ENCODE measurements at places on chromosomes 3 and 15.

GRCh38 chr3:174533286-174533685, 325.8 kb upstream of the NAALADL2 start:
- no peak for DNase-seq

GRCh38 chr15:74643665-74644204, 28.1 kb downstream of the CLK3 start:
- no peak for DNase-seq

DNA sequence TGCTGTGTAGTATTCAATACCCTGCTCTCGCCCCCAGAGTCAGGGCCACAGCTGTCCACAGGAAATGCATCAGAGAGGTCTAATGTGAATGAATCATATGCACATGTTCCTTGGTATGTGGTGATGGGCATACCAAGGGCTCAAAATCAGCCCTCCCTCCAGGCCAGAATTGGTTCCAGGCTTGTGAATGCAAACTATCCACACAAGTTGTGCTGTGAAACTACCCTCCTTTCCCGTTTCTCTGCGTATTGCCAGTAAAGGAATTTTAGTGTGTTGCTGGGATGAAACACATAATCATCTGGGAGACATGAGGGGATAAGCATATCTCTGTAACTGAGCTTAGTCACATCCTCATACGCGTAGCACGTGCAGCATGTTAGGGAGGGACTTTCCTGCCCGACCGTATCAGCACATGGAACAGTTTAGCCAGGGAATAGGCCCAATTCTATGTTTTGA, 9.2 kb upstream of the MME start:
- DNase-seq, result no peak

DNA sequence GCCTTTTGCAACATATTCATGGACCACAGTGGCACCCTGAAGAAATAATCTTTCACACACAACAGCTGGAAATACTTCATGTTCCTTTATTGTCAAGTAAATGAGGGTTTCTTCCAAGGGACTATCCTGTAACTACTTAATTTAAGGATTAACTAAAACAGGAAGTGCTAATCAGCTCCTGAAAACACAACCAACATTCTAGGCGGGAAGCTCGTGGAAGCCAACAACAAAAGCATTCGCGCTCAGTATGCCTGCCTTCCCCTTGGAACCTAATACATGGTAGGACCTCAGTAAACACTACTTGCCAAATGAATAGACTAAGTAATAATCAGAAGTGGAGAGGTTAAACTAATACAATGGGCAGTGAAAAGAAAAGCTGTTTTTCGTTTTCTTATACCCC, 300.9 kb downstream of the RORA start:
- DNase-seq, result no peak

DNA sequence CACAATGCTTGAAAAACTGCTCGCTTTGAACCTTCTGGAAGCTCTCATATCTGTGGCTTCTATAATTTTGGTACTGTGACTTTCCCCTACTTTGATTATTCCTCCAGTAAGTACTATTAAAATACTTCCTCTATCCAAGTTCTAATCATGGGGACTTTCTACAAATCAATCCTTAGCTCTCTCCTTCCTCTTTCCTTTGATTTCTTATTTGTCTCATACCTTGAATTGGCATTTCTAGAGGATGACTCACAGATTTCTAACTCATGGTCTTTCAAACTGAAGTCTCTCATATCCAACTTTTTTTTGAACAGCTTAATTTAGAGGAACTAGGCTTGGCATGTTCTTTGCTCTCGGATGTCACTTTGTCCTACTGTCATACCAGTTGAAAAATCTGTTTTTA, 241.8 kb downstream of the TBC1D5 start:
- DNase-seq, result no peak

DNA sequence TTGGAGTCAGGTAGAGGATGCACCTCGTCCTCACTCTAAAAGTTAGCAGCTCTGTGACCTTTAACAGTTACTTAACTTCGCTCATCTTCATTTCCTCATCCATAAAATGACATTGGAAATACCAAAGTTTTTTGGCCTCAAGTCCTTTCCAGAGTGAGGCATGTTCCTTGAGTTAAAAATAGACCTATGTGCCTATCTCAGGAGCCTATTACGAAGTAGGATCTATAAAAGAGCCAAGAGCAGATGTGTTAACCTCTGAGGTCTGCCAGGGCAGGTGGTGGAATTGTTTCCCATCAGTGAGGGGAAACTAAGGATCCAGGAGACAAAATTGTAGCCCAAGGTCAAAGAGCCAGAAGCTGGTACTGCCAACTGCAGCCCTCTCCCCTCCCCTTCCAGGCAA, 120.4 kb upstream of the EIF1B start:
- no peak for DNase-seq

- DNase-seq, result no peak
Observed at GRCh38 chr15:89483079-89483478, 13.3 kb downstream of the RHCG start.

GRCh38 chr15:87724330-87724729, 532.2 kb downstream of the NTRK3 start:
- no peak for DNase-seq

- DNase-seq, result no peak
Observed at GRCh38 chr15:38252481-38253350, at the start of gene SPRED1. SPRED1 (plus strand) TSS chr15:38252836; CDS start chr15:38253186, 350 bp downstream.

DNA sequence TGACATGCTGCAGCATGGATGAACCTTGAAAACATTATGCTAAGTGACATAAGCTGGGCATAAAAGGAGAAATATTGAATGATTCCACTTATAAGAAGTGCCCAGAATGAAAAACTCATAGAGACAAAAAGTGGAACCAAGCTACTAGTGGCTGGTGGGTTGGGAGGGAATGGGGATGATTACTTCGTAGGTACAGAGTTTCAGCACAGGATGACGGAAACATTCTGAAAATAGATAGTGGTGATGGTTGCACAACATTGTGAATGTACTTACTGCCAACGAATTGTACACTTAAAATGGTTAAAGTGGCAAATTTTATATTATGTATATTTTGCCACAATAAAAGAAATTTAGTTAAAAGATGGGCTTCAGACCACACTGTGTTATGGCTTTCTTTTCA, 93.6 kb downstream of the RPLP1 start:
- DNase-seq, result no peak

DNA sequence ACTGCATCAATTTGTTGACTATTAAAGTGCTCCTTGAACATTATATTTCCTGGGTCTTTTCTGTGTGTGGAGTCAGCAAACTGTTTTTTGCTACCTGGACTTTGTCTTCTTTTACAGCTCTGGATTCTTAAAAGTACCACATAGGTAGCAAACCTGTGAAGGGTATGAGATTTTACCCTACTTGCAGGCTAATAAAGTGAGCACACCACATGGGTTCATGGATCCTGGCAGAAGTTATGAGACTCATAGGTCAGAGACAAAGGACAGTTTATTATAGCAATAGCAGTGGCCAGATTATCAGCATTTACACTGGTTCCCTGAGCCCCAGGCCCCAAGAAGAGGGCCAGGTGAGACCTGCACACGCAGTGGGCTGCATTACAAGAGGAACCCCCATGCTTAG, 8.0 kb upstream of the SACM1L start:
- DNase-seq, result no peak

DNA sequence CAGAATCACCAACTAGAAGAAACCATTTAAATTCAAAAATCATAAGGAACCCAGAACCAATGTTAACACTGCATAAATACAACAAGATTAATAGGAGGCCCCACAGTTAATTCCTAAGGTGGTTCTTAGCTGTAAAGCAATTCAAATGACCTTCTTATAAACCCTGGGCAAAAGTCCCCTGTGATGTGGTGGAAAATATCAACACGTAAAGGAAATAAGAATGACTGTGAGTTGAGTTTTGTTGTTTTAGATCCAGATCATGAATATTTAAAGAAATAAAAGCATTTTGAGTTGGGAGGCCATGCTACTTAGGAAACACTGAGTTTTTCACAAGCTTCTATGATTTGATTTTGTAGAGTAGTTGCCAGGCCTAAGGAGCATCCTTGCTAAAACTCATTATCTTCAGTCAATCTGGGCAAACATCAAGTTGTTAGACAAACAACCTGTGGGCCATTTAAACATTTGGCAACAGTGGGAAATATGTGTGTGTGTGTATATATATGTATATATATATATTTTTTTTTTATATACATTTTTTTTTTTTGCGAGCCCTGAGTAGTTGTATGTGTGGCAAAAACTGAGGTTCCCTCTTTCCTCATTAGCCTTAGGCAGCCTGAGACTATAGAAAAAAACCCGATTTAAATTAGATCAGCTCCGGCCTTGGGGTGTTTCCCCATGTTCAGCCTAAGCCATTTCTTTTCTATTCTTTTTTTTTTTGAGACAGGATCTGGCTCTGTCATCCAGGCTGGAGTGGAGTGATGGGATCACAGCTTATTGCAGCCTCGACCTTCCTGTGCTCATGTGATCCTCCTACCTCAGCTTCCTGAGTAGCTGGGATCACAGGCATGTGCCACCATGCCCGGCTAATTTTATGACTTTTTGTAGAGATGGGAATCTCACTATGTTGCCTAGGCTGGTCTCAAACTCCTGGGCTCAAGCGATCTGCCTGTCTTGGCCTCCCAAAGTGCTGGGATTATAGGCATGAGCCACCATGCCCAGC, 8.0 kb upstream of the PXK start:
- DNase-seq, result no peak

DNA sequence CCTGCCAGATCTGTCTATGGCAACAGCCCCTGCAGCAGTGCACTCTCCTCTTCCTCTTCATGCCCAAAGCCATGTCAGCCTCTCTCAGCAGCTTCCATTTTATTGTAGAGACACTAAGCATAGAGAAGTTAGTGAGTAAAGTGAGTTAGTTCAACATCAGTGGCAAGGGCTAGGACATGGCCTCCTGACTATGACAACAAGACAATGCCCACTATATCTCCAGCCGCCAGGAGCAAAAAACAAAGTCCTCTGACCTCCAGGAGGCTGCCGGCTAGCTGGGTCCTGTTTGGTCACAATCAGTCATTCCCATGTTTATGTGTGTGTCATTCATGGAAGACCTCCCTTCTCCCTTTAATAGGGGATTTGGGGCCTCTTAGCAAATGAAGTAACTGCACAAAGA, 14.9 kb downstream of the NR1I2 start:
- no peak for DNase-seq

DNA sequence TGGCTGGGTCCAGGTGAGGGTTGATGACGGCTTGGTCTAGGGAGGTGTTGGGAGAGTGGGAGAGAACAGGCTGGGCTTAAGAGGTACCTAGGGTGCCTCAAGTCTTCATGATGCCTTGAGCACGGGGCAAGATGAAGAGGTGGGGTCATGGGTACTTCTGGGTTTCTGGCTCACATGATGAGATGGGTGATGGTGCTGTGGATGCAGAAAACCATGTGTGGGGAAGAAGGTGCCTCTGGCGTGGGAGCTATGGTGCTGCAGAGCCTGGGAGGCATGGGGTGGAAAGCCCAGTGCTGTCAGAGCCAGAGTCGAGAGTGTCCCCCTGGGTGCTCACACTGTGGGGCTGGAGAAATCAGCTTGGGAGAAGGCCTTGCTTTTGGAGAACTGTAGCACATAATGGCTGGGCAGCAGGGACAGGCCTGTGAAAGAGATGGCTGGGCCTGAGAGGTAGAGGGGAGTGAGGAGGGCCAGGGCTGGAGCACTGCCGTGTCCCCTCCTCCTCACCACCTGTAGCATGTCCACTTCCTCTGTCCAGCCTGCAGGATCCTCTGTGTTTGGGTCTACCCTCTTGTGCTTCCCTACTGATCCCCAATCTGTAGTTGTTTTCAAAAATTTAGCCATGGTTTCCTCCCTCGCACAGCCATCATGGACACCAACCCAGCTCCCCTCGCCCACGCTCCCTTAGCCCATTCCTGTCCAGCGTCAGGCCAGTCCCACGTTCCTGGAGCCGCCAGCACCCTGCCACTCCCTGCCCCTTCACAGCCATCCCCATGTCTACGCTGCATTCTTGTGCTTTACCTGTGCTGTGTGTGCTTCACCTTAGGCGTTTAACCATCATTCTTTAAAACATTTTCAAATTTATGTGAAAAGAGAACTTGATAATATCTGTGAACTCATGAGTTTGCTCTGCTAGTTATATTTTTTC, 132.0 kb downstream of the EEFSEC start:
- DNase-seq, result no peak

DNA sequence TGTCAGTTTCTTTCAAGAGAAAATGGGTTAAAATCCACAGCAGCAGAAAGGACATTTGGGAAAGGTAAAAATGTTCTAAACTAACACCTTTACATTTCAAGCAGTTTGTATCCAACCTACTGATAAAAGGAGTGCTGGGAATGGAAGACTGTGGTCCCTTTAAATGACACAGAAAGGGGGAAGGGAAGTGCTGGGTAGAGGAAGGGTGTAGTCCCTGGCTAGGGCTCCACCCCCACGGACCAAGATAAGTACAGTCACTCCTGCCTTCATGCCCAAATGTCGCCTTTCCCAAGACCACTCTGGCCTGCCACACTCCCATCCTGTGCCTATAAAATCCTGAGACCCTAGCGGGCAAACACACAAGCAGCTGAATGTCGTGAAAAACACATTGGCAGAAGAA, 350.9 kb upstream of the POU1F1 start:
- DNase-seq, result no peak

- peak; percentile 31 for DNase-seq
Observed at GRCh38 chr15:45790325-45790943, 155.6 kb downstream of the SQOR start.

DNA sequence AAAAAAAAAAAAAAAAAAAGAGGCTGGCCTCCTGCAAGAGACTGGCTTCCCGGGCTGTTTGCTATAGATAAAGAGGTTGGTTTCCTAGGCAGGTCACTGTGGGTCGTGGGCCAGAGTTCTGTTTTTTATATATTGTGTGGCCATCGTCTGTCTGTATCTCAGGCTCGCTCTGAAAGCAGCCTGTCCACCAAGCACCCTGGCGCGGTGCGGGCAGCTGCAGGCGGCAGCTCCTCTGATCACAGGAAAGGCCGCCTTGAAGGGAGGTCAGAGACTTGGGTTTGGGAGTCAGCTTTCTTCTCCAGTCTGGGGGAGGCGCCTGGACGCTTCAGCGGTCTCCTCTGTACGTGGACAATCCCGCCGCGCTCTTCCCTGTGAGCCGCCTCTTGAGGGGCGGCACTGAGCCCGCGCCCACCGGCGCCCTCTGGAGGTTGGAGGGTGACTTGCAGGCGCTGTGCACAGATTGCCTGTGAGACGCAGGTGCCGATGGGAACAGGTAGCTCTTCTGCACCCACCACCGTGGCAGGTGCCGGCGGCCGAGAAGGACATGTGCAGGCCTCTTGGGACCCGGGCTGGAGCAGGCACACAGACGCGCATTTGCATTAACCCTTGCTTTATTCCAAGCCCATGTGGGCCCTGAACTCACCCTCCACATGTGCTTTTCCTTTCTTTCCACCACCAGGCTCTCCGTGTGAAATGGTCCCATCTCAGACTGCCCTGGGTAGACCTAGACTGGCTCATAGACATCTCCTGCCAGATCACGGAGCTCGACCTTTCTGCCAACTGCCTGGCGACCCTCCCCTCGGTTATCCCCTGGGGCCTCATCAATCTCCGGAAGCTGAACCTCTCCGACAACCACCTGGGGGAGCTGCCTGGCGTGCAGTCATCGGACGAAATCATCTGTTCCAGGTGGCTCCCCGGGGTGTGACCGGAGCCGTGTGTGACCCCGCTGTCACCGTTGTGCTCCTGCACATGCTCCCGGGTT, 89.3 kb downstream of the LRRK1 start:
- peak; percentile 85 for DNase-seq

All from COR-L47 (cell line).